ENCODE measurements at places on chromosomes 3 and 15.

GRCh38 chr3:46962990-46963389 lies 13.6 kb downstream of the CCDC12 start:
- DNase-seq = no peak

DNA sequence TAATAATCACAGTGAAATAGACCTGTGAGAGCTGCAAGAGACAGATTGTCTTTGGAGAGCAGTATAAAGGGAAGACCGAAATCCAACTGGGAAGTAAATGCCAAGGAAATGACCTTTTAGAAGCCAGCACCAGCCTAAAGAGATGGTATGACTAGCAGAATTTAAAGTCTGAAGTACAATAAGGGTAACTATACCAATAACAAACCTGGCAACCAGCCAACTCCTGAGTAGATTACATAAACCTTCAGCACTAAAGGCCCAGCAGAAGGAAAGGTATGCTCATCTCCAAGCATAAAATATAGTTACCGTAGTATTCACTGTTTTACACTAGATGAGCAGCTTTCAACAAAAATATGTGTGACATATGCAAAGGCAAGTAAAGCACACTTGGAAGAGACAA lies 155.1 kb upstream of the SATB1 start:
- DNase-seq = no peak

DNA sequence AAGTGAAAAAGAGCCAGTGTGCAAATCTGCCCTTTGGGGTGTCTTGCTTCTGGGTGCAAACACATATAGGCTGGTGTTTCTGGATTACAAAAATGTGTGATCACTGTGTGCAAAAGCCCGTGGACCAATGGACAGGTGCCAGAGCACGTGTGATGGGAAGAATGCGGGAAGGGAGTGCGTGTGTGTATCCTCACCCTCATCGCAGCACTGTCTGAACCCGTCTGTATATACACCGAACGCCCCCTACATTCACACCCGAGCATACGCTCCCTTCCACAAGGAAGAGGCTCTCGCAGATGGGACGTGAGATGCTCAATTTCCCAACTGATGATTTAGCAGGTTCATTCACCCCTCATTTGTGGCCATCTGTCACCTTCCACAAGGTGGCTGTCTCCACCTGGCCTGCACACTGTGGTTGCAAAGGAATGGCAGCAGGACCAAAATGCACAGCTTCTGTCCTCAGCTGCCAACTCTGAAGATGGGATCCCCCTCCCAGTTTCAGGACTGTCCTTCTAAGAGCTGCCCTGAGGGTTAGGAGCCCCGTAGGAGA lies 19.4 kb upstream of the SLC6A1 start:
- DNase-seq = no peak

DNA sequence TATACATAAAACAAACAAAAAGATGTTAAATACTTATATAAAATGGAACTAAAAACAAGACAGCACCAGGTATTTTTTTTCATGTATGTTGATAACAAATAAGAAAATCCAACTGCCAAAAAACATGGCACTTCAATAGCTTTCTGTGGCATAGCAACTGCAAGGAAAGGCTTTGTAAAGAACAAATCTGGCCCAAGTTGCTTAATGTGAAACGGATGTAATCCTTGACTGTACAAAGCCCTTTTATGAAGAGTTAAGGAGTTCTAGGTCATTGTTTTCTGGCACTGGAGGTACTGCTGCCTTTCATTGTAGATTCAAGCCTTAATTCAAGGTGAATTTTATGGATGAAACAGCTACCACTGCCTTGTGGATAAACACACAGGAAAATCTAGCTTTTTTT lies 68.8 kb upstream of the SLC12A8 start:
- no peak for DNase-seq
